ENCODE measurements at places on chromosomes 6 and 20.

DNA sequence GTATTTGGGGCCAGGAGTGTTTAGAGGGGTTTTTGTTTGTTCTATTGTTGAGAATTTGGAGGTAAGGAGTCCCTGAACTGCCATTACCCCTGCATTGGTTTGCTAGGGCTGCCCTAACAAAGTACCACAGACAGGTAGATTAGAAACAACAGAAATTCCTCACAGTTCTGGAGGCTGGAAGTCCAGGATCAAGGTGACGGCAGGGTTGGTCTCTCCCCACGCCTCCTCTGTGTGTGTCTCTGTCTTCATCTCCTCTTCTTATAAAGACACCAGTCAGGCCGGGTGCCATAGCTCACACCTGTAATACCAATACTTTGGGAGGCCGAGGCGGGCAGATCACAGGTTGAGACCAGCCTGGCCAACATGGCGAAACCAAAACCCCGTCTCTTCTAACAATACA, 97.1 kb upstream of the FAM8A1 start:
- no peak for DNase-seq

- no peak for DNase-seq
Observed at GRCh38 chr20:44693627-44694026, 21.5 kb upstream of the CCN5 start.

DNA sequence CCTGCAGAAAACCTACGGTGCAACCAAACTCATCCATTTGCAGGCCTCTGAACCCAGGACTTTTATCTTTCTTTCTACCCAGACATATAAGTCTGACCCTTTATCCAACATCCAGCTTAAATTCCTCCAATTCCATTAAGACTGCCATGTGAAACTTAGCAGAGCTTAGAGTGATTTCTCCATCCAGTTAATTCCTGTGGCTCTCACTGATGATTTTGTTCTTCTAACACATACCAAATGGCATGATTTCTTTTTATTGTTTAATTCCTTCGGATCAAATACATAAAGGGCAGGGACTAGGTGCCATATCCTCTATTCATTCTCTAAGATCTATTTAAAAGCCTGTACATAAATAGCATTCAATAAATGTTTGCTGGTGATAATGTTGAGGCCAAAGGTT, 92.9 kb downstream of the TASP1 start:
- DNase-seq: no peak

- DNase-seq: no peak
Observed at GRCh38 chr20:17438436-17439039, 92.6 kb downstream of the BFSP1 start.

DNA sequence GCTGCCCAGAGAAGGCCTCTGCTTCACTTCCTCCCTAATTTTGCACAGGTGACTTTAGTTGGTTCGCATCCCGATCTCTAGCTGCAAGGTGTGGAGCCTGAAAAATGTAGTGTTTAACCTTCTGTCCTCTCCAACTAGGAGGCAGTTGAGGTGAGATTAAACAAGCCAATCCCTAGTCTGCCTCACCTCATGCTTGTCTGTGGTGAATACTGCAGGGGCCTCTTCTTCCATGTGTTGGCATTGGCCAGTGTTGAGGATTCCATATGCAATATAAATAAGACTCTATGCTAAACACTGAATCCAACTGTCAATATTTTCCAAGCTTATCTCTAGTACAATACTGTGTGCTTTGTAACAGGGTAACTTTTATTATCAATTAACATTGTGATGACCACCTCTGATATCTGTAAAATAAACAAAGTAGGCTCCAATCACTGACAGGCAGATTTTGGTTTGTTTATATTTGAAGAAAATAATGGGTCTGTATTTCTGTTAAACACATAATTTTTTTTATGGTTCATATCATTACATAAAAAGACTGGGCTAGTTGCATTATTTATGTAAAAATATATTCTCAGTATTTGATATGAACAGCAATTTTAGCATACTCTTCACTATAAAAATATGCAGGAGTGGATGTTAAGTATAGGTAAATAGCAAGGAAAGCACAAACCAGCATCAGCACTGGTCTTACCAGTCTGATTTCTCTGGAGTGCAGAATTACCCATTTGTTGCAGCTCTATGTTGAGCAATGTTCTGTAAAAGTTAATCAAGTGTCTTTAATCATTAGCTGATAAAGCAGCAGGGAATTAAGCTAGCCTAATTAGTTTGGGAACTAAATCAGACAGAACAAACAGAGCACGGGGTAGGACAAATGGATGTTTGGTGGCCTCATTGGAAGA, 74.0 kb downstream of the ANKRD6 start:
- DNase-seq: no peak

DNA sequence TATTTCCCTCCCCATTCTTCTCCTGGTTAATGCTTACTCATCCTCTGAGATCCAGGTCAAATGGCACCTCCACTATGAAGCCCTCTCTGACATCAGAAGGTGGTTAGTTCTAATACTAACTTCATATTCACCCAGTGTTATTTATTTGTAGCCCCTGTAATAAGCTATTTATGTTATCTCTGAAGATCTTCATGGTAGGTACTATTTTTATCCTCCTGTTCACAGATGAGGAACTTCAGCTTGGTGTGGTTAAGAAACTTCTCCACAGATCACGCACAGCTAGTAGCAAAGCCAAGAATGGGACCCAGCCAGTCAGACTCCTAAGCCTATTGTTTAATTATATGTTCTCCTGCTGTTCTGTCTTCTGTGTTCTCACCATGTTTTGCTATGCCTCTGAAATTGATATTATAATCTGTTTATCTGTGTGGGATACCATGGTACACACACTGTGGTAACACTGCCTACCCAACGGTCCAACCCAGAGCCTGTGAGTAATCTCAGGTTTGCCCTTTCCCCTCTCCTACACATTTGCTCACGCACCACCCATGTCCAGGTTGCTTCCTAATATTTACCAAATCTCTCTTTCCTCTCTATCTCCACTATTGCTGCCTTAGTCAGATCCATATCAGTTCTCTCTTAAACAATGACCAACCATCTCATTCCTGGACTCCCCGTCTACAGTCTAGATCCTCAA, 98.4 kb downstream of the IPCEF1 start:
- DNase-seq: no peak

- no peak for DNase-seq
Observed at GRCh38 chr6:54441020-54441419, 132.8 kb downstream of the TINAG start.

Data from NCI-H1105 (cell line).